ENCODE measurements at places on chromosomes 11 and 22.

GRCh38 chr11:10657308-10658271, 36.0 kb downstream of the IRAG1 start:
- peak; percentile 77 for DNase-seq

DNA sequence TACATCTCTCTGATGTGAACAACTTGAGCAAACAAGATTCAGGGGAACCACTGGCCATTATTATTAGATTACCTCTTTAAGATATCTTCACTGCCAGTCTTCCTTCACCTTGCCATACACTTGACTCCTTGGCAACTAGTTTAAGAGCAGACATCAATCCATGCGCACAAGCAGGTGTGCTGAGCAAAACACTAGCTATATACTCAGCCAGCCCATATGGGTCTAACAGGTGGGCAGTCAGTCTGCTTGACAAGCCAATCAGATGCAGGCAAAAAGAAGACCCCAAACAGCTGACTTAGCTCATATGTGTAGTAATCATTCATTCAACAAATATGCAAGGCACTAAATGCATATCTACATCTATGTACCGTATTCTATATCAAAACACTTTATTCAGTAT, 101.2 kb downstream of the SIK3 start:
- no peak for DNase-seq

DNA sequence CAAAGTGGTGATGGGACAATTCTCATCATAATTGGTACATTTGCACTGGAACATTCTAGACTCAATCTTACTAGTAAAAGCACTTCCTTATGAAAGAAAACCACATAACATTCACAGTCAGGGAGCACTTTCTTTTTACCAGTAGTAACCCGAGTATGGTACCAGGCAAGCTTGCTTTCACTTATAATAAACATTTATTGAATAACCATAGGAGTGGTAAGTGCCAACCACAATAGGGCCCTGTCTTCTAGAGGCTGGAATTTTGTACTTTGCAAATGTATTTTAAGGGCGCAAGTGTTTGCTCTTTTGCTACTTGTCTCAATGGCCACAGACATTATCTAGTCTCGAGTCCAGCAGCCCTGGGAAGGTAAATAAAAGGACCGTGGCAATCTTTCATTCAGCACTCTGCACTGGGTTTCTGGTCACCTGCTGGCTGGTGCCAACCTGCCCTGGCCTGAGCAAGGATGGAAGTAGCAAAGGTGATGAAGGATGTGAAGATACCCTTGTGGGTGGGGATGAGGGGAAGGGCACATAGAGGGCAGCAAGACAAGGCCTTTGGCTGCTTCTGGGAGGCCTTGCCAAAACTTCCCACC, 24.2 kb downstream of the C22orf31 start:
- DNase-seq = no peak

GRCh38 chr11:117195258-117195657, 3.9 kb upstream of the TAGLN start:
- peak; percentile 52 for DNase-seq

GRCh38 chr11:50333861-50334260, 301.2 kb downstream of the OR4C45 start:
- no peak for DNase-seq

DNA sequence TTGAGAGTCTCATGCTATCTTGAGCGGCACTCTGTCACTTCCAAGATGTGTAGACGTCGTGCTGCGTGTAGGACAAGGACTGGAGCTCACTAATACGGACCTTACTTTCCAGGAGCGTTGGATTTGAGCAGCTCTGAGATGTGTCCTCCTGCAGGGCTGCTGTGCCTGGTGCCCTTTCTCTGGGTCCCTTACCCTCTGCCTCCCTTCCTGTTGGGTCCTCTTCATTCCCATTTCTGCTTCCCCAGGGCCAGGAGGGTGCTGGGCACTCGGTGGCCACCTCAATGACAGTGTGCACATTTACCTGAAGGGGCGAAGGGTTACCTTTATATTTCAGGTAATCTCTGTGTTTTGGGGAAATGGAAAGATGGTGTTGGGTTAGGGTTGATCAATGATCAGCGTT, 4.0 kb downstream of the PTDSS2 start:
- peak; percentile 58 for DNase-seq

GRCh38 chr22:35547987-35548721, 7.5 kb downstream of the RASD2 start:
- DNase-seq = no peak

- DNase-seq = no peak
Measured at GRCh38 chr11:59028105-59028504, 58.0 kb upstream of the GLYATL1B start.

GRCh38 chr11:6657346-6657745, 1.7 kb upstream of the DCHS1 start:
- no peak for DNase-seq

DNA sequence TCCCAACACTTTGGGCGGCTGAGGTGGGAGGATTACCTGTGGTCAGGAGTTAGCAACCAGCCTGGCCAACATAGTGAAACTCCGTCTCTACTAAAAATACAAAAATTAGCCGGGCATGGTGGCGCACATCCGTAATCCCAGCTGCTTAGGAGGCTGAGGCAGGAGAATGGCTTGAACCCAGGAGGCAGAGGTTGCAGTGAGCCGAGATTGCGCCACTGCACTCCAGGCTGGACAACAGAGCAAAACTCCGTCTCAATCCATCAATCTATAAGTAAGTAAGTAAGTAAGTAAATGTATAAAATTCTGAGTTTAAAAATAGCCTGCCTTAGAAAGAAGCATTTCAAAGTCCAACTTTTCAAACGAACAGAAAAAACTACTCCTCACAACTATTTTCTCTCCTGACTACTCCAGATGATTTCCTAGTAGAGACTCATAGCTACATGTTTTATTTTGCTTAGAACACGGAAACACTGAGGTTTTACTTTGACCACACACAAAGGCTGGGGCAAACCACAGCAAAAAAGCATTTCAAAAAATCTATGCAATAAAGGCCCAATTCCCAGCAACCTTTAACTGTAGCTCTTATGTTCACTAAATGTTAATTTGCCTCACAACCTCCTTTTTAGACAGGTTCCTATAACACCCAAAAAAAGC, 16.3 kb downstream of the SPTY2D1 start:
- DNase-seq = no peak
